ENCODE measurements at places on chromosomes 6 and 20.

DNA sequence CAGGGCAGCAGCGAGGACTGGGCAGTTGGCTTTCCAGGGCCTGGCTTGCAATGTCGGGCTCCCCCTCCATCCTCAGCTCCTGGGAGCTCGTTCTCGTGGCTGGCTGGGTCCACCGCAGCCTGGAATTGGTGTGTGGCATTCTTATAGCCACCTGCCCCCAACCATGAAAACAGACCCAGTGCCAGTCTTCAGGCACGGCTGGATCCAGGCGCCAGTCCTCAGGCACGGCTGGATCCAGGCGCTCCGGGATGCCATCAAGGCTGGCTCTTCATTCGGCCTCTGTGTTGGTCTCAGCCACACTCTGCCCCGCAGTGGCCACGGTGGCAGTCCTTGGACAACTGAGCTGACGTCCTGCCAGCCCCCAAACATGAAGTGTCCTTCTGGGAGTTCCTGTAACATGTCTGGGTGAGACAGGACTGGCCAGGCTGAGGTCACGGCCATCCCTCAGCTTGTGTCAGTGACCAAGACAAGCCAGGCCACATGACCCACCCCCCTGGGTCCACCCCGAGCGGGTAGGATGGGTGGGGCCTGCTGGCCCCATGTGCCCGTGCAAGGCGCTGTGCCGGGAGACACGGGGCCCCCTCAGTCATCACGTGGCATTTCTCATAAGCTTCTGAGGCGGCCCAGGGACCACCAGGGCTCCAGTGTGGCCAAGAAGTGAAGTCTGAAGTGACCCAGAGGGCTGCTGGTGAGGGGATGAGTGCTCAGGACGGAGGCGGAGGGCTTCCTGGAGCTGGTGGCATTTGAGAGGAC, 99.0 kb downstream of the TAF4 start:
- DNase-seq = no peak

DNA sequence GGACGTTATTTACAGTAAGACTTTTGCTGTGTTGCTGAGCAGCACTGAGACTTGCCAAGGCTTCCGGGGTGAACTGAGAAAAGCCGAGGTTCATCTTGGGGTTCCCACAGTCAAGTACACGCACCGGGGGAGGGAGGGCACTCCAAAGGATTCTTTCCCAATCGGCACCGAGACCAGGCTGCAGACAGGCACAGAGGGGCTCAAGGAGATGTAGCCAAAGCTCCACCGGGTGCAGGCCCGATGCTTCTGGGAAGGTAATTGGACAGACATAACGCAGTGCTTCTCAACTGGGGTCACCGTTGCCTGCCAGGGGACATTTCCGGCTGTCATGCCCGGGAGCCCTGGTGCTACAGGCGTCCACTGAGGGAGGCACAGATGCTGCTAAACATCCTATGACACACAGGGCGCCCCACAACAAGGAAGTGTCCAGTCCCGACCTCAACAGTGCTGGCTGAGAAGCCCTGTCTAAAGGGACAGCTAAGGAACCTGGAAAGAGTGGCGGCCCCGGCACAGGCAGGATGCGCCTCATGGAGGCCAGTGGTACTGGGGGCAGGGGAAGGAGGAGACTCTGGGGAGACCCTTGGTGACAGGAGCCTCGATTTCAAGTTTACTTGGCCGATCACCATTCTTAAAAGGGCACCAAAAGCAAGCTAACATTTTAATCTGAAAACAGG, 92.9 kb downstream of the RAMACL start:
- no peak for DNase-seq

DNA sequence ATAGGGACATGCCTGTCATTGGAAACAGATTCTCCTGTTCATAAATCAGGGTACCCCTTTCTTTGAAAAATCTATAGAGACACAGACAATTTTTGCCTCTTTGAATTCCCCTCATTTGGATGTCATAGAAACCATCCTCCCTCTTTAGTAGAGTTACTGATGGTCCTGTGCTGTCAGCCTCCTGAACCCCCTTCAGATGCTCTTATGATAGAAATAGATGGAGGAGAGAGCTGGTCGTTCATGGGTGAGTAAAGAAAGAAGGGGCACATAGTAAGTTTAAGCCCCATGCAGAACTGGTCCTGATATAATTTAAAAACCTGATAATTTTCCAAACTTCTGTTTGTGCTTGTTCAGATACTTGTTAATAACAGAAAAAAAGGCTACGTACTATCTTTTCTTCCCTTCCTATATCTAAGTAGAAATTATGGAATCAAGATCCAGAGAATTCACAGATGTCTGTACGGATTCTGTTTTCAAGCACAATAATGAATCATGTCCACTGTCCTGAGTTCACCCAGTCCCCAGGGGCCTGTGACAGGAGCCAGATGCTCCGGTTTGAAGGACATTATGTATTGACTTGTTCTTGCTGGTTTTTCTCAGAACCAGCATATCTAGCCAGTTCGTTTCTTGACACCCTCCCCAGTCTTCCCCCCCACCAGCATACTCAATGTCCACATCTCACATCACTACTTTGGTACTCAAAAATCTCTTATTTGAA, 78.1 kb downstream of the NCOA7 start:
- DNase-seq = no peak

DNA sequence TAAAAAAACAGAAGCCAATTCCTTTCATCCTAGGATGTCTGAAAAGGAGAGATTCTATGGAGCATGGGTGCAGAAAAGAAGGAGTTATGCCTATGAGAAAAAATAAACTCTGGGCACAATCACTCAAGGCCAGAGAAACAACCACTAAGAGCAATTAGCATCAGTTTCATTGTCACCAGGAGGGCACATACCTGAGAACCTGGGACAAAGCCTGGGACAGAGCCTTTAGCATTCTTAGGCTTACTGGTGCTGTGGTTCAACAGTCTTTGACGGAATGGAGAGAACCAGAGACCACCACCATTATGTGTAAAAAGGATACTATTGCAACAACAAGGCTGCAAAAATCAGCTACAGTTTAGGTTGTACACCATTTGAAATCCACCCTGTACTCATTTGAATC, 29.4 kb upstream of the BCKDHB start:
- no peak for DNase-seq

DNA sequence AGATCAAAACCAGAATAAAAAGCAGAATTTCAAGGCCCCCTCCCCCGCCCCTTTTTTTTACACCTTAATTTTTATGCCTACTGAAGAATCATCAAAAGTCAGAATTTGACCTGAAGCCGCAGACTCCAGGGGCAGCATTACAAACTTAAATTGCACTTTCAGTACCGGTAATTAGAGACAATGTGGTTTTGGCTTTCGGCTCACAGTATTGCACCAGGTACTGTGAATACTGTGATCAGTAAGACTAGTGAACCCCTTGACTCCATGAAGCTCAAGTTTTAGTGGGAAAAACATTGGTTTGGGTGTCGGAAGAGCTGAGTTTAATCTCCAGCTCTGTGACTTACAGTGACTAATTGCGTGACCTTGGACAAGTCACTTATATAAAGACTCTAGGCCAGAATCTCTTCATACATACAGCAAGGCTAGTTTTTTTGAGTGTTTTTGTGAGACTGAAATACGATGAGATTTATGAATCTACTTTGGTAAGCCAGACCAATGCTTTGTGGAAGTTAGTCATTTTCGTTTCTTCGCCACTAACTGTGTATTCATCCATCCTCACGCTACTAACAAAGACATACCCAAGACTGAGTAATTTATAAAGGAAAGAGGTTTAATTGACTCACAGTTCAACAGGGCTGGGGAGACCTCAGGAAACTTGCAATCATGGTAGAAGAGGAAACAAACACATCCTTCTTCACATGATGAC, 114.7 kb downstream of the SASH1 start:
- DNase-seq = no peak

DNA sequence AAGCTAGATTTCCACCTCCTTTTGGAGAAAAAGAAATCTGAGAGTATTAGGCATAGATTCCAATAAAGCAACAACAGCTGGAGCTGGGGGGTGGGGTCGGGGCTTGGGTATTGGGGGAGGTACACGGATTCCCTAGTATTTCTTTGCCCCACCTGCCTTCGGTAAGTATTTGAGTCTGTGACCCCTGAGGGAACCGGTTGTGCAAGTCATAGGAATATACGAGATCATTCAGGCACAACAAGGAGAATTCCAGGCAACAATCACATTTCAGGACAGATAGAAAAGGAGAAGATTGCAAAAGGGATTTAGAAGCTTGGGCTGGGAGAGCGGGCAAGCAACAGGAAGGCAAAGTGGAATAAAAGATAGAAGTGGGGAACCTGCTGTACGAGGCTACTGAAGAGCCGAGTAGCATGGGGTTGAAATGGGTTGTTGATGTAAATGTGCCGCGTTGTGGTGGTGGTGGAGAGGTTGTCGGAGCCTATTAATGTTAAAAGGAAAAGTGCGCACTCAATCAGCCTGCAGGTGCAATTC, 148.9 kb downstream of the BCAS1 start:
- DNase-seq = no peak

DNA sequence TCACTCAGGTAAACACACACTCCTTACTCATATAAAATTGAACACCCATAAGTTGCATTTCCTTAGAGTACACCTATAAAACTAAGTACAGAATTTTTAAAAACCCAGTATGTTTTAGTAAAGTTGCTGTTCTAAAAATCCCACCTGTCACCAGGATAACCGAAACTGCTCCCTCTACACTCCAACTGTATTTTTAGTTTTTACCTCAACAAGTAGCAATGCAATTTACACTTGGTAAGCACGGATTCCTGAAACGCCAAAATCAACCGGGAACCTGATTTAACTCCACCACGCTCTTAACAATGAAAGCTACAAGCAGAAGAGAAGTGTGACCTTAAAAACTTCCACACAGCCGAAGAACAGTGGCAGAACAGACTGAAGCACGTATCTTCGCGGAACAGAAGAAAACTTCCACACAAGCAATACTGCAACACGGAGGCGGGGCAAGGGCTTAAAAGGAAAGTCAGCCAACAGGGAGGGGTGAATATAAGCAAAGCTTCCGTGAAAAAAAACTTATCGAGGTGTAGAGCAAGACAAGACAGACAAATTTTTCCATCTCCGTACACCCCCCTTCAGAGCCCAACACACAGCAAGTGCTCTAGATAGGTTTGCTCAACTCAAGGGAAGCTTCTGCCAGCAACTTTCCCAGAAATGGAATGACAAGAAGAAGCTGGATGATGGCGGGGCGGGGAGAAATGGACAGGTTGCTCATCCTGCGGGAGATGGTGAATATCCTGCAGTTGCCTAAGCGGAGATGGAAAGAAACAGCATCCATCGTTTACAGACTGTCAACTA, 1.4 kb downstream of the STAU1 start:
- no peak for DNase-seq

GRCh38 chr6:90290811-90291420, 5.7 kb downstream of the BACH2 start:
- no peak for DNase-seq

GRCh38 chr20:16714751-16715150, 15.1 kb upstream of the SNRPB2 start:
- DNase-seq = no peak

DNA sequence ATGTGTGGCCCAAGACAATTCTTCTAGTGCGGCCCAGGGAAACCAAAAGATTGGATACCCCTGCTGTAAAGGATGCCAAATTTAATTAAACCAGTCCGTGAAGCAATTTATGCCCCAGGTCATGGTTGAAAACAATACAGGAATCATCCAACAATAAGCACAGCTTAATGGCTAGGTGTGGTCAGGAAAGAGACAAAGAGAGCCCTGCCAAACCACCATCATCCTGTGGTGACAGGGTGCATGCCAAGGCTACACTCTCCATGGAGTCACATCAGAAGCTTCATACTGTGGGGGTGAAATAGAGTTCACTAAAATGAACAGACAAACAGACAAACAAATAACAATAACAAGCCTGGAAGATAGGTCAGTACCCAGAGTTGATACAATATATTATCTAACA, 62.7 kb downstream of the DZANK1 start:
- no peak for DNase-seq

- DNase-seq = no peak
Observed at GRCh38 chr6:168061269-168062210, 17.5 kb downstream of the FRMD1 start.

DNA sequence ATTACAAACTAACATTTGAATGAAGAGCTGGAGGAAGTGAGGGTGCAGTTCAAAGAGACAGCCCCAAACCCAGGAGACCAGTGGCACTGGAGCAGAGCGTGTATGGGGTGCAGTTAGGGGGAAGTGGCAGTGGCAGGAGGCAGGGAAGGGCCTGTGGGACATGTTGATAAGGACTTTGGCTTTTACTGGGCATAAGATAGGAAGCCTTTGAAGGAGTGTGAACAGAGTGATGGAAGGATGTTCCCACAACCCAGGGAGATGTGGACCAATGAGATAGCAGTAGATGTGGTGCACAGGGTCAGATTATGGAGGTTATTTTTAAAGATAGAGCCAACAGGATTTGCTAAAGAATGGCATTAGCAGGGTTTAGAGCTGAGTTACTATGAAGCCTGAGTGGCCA, 56.4 kb downstream of the AIG1 start:
- no peak for DNase-seq

DNA sequence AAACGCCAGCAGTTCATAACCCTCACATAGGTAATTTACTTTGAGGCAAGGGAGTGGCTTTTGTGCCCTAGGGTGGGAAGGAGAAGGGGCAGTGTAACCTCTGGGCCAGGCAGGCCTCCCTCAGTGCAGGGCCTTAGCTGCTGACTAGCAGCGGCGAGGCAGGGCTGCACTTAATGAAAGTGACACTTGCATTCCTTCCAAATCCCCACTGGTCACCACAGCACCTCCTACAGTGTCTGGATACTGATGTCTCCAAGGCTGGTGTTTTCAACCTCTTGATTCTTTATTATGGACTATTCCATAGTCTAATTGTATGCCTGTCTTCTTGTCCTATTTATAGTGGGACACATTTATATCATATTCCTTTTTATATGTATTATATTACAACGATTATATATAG, 152.7 kb downstream of the LY86 start:
- no peak for DNase-seq

DNA sequence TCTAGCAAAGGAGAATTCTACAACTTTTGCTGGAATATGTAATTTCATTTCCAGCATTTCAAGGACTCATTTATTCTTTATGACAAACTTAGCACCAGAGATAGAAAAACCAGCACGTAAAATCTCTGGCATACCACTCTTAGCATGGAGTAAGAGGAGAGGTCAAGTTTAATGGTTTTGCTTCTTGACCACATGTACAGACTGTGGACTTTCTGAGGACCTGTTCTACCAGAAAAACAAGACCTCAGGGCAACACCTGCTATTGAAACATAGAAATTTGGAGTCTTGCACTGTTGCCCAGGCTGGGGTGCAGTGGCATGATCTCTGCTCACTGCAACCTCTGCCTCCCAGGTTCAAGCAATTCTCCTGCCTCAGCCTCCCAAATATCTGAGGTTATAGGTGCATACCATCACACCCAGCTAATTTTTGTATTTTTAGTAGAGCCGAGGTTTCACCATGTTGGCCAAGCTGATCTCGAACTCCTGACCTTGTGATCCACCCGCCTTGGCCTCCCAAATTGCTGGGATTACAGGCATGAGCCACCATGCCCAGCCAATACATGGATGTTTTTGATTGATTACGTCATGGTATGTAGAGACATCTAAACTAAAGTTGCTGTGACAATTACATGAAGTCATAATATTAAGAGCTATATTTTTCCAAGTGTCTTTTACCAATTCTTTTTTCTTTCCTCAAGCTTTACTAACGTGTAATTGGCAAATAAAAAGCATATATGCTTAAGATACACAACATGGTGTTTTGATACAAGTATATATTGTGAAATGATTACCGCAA, 36.1 kb downstream of the CRYBG1 start:
- no peak for DNase-seq

Measured in progenitor cell of endocrine pancreas (in vitro differentiated cells).